ENCODE measurements at places on chromosomes 12 and 14.

DNA sequence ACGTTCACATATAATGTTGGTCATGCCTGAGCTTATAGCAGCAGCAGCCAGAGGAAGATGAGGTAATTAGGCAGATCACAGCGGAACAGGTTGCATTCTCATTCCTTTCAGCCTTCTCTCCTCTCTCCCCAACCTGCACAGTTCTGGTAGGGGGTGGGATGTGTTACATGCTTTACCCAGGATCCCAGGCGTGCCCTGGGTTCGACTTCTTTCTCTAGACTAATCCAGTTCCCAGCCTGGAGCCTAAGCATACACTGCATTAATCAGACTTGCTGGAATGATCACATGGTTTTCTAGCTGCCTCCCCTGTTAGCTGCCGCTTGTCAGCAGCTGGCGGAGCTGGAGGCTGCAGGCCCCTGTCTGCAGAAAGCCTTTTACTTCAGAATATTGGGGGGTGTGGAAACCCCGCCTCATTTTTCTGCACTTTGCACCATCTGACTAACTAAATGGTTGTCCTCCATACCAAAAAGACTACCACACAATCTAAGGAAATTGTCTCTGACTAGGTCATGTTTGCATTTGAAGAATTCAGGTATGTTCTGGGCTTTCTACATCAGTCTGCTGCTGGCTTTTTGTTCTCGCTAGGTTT lies 46.0 kb upstream of the EVL start:
- no peak for DNase-seq

GRCh38 chr14:65281991-65282895 lies 130.3 kb upstream of the FUT8 start:
- no peak for DNase-seq

- DNase-seq, result no peak
Measured at GRCh38 chr12:30219047-30219446, 435.3 kb upstream of the TMTC1 start.

DNA sequence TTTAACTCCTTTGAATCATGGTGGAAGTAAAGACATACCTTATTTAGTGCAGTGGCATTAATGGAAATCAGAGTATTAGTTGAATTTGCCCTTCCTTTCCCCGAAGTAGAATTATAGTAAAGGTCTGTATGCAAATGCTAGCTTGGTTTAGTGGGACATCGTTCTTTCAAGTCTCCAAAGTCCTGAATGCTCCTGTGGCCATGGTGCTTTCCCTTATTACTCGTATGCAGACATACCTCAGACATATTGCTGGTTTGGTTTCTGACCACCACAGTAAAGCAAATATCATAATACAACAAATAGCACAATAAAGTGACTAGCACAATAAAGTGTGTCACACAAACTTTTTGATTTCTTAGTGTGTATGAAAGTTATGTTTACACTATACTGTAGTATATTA lies 52.3 kb downstream of the MNAT1 start:
- no peak for DNase-seq

- no peak for DNase-seq
Measured at GRCh38 chr12:119780786-119781434, 96.2 kb downstream of the CIT start.

Data from stimulated activated CD4-positive, alpha-beta T cell treated with anti-CD3 and anti-CD28 coated beads, Interleukin-1b, Interleukin-23, amount 100 ng/mL, for 4 hours (primary cell).